Neural progenitor cell (in vitro differentiated cells): ENCODE measurements at places on chromosomes 13 and 19.

DNA sequence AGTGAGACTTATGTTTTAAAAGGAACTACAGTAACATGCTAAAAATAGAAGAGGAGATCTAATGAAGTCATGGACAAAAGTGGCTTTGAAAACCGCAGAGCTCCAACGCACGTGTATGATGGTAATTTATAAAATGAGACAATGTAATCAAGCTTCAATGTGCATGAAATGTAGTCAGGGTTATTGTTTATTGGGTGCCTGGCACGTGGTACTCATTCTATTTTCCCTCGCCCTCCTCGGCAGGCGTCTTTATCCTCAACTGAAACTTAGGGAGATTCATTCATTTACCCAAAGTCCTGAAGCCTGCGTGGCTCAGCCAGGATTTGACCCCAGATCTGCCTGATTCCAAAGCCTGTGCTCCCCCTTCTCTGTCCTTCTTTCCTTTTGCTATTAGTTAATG lies 79.8 kb downstream of the CHST8 start:
- DNase-seq, result no peak

DNA sequence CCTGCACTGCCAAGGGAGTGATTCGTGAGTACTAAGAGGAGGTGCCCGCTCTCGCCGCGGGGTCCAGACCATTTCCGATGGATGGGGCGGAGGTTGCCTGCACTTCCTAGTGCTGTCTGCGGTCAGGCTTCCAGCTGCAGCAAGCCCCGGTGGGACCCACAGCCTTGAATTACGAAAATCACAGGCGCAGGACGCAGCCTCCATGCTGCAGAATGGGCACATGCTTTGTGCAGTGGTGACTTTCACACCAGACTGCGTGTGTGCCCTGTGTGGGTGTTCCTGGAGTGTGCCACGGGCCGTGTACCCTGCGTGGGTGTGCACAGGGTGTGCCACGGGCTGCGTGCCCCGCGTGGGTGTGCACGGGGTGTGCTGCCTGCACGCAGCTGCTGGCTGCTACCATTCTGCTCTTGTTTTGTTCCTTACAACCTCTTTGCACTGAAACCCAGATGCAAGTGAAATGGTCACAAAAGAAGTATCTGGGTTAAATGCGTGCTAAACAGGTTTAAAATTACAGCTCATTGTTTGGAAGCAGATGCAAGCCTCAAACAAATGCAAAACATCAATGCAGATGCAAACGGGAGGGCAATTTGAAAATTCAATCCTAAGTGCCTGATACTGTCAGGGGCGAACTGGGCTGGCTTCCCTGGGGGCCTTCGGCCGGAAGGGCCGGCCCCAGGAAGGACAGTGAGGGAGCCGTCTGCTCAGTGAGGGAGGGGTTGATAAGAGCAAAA lies 221.2 kb upstream of the SOX1 start:
- no peak for DNase-seq

GRCh38 chr19:9836021-9836420 lies 903 bp downstream of the PIN1 start:
- DNase-seq, result no peak

DNA sequence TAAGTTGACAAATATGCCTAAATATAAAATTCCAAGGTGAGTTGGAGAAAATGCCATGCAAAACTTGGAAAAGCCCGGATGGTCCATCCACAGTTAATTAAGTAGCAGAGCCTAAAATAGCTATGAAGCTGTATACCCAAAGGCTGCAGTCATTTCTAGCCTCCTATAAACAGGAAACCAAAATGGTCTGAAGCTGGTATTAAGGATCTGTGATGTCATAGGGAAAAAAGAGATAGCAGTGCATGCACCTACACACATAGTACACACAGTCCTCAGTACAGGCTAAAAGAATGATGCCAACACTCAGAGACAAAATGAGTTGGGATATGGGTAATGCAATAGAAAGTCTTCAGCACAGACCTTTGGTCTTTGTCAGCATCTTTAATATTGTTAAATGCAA lies 736.9 kb downstream of the EFNB2 start:
- no peak for DNase-seq

DNA sequence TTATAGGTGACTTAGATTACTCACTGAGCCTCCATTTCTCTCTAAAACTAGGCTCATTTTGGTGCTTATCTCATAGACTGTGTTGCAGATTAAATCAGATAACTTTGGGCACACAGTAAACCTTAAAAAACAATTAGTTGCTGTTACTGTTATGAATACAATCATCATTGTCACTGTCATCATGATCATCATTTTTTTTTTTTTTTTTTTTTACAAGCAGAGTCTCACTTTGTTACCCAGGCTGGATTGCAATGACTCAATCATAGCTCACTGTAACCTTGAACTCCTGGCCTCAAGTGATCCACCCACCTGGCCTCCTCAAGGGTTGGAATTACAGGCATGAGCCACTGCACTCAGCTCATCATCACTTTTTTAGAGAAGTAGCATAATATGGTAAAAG lies 60.0 kb downstream of the VWA8 start:
- no peak for DNase-seq

- peak; percentile 85 for DNase-seq
Measured at GRCh38 chr19:8148410-8149260, 757 bp downstream of the FBN3 start.

GRCh38 chr19:55463583-55464031 lies 944 bp downstream of the C19orf85 start:
- DNase-seq, result no peak

DNA sequence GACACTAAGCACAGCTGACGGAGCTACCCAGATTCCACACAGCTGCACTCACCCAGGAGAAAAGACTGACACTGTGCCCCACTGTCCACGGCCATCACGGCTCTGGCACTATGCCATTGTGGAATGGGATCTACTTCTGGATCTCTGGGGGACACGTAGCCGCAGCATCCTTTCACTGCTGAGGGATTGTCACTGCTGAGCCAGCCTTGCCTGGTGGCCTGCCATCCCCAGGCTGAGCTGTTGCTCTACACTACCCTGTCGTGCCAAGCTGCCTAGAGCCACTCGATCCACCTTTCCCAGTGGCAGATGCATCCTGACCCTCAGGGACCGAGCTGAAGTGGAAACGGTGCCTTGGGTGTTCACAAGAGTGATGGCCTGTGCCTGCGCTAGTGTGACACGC lies 5.0 kb upstream of the LILRB5 start:
- no peak for DNase-seq

GRCh38 chr19:3986260-3987041 lies 1.2 kb upstream of the EEF2 start:
- peak; percentile 74 for DNase-seq

GRCh38 chr13:33348366-33348765 lies 62.8 kb upstream of the STARD13 start:
- no peak for DNase-seq

- DNase-seq, result no peak
Measured at GRCh38 chr13:45353895-45354294, 12.9 kb upstream of the TPT1 start.

DNA sequence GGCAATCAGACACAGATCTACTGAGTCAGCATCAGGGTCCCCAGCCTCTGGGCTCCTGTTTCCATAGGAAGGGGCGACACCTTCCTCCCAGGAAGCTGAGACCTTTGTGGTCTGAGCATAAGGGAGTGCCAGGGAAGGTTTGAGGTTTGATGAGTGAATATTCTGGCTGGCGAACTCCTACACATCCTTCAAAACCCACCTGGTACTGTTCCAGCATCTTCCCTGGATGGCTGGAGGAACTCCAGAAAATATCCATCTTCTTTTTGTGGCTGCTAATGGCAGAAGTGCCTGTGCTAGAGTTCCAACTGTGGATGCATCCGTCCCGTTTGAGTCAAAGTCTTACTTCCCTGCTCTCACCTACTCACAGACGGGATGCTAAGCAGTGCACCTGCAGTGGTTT lies 9.2 kb downstream of the INSL3 start:
- no peak for DNase-seq

GRCh38 chr19:48742096-48742495 lies 1.7 kb upstream of the RASIP1 start:
- DNase-seq, result no peak

- no peak for DNase-seq
Measured at GRCh38 chr13:49586717-49587116, 1.4 kb upstream of the RCBTB1 start.

DNA sequence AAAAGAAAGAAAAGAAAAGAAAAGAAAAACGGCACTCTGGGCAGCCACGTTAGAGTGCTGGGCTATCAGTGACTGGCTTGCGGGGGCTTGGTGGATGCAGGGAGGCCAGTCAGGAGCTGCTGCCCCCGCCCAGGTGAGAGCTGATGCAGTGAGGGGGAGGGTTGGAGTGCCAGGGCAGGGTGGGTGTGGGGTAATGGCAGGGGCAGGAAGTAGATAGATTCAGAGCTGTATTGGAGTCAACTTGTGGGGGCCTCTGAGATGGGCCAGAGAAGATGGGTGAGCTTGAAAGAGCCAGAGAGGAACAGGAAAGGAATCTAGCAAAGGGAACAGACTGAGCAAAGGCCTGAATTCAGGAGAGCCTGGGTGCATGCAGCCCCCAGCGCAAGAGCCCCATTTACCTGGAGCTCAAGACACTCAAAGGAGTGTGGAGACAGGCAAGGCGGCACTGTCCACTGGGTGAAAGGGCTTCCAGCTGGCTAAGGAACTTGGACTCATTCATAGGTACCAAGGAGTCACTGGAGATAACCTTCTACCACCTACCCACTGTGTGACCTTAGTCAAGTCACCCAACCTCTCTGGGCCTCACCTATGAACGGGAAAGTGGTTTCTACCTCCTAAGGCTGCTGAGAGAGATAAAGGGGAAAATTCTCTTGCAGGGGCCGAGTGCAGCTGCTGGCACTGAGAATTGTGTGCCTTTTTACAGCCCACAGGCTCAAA lies 20.2 kb downstream of the VSTM2B start:
- DNase-seq, result no peak

GRCh38 chr19:2055931-2056836 lies 5.1 kb upstream of the MKNK2 start:
- no peak for DNase-seq

DNA sequence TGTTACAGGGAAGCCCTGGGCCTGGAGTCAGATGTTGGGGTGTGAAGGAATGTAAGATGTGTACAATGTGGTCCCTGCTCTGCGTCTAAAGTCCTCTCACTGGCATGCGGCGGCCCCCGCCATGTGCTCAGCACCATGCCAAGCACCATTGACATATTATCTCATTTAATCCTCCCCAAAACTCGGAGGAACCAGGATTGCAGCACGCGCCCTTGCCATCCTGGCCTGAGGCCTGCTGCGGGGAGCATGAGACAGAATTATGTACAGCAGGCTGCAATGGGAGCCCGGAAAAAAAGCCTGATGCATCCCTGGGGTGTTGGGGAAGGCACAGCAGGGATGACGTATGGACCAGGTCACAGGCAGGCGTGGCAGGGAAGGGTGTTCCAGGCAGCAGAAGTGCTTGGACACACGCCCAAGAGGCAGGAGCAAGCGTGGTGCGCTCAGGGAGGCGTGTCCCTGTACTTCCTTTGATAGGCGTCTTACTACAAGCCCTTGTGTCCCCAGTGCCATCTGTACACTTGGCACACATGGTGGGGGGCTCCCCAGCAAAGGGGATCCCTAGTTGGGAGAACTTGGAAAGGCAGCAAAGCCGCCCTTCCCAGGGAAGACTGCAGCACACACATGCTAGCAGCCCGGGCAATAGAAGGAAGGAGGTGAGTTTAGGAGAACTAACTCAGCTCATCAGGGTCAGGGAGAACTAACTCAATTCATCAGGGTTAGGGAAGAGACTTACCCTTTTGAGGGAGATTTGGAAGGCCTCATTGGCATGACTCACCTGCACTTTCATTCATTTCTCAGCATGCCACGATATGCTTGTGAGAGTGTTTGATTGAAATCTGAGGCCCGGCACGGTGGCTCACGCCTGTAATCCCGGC lies 3.4 kb downstream of the EVI5L start:
- DNase-seq, result no peak

- DNase-seq, result no peak
Measured at GRCh38 chr13:105463011-105463501, 1072.4 kb downstream of the EFNB2 start.

DNA sequence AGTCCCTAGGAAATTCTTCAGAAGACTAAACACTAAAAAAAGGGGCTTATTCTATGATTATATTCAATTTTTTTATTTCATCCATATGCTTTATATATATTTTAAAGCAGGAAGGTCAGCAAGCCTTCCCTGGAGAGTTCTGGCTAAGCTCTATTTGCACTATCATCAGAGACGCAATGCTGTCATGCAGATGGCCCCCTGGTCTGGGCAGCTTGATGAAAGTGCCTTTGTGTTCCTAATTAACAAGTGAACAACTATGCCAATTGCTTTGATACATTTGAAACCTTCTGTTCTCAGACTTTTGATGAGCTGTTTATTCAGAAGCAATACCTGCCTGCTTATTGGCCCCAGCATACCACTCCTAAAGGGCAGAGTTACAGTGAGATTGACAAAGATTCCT lies 1344.6 kb downstream of the OLFM4 start:
- DNase-seq, result peak; percentile 33

- DNase-seq, result no peak
Measured at GRCh38 chr19:14672188-14672872, 2.3 kb downstream of the ADGRE3 start.

GRCh38 chr13:53343361-53343744 lies 314.7 kb downstream of the OLFM4 start:
- peak; percentile 85 for DNase-seq

DNA sequence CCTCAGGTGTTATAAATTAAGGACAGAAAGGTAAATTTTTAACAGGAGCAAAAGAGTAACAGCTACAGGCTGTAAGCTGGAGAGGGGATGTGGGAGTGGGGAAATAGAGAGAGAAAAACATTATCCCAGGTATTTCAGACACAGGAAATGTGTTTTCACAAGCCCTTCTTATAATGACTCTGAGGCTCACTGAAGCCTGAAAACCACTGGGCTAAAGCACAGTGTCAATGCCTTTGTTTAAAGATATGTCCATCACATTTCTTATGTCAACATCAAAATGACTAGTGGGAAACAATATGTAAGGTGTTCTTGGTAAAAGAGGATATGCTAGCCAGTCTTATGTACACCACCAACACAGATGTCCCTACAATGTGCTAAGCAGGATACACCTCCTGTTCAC lies 365.9 kb downstream of the FGF14 start:
- no peak for DNase-seq

DNA sequence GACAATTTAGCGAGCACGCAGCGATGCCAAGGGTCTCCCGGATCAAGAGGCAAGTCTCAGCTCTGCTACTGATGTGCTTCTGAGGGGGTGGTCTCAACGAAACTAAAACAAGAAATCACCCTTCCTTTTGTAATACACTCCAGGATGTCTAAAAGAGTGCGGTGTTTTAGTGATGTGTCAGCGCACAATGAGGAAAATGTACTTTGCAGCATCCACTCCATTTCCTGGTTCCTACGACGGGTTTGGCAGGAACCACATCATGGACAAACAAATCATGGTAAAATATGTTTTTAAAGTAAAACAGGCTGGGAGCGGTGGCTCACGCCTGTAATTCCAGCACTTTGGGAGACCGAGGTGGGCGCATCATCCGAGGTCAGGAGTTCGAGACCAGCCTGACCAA lies 154.0 kb upstream of the TSC22D1 start:
- DNase-seq, result no peak
